ENCODE measurements at places on chromosomes 13 and 19.

GRCh38 chr19:48810151-48810550 is 678 bp downstream of the BCAT2 start:
- DNase-seq, result peak; percentile 20

DNA sequence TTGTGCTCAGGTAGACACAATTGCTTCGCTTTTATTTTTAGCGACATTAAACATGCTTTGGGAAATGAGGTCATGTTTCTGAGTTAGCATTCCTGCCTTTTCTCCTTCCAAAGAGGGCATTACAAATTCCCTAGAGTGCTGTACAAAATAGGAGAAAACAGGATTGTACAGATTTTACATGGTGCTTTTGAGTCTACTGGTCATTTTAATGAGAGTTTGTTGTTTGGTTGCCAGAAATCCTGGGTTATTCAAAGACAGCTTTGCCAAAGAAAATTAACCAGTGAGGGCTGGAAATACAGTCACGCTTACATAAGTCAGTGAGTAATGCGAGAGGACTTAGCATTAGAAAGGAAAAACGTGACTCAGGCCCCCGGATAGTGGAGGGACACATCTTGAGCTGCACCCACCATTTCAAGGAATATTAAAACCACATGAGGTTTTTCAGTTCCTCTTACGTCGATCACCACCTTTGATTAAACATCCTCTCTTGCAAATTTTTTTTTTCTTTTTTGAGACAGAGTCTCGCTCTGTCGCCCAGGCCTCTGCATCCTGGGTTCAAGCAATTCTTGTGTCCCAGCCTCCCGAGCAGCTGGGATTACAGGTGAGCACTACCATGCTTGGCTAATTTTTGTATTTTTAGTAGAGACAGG is 55.4 kb downstream of the SACS start:
- DNase-seq, result peak; percentile 68

GRCh38 chr19:53865918-53866864 is 1.5 kb upstream of the MYADM start:
- no peak for DNase-seq

GRCh38 chr19:57010541-57010940 is 109.2 kb upstream of the USP29 start:
- DNase-seq, result no peak

GRCh38 chr13:77398825-77399620 is 72.1 kb upstream of the MYCBP2 start:
- no peak for DNase-seq

- DNase-seq, result no peak
Measured at GRCh38 chr13:104871456-104871855, 1664.0 kb downstream of the EFNB2 start.

DNA sequence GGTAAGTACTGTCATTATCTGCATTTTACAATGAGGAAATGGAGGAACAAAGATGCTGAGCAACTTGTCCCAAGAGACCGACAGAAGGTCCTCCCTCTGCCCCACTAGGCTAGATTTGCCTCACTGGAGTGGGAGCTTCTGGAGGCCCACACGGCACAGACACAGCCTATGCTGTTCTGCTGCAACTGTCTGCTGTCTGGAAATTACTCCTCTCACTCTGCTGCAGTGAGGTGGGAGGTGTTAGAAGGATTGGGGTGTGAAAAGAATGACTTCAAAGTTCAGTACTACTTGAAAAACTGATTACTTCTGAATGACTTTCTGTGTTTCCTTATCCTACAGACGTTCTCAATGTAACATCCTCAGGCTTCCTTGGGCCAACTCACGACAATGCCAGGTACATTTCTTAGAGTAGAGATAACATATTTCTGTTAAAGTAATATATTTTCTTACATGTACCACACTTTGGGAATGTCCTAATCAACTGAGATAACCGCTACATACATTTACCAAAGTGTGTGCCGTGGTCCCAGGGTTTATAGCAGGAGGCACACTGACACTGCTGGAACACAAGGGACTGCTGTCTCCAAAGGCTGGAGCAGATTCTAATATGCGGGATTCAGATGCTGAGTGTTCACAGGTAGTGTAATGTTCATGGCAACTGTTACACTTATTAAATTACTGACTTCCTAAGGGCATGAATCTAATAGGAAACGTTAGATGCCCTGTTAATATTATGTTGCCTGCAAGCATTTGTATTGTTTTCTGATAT is 53.5 kb upstream of the WASF3 start:
- no peak for DNase-seq

GRCh38 chr19:49502866-49503581 is 6.8 kb downstream of the RPS11 start:
- DNase-seq, result peak; percentile 75

DNA sequence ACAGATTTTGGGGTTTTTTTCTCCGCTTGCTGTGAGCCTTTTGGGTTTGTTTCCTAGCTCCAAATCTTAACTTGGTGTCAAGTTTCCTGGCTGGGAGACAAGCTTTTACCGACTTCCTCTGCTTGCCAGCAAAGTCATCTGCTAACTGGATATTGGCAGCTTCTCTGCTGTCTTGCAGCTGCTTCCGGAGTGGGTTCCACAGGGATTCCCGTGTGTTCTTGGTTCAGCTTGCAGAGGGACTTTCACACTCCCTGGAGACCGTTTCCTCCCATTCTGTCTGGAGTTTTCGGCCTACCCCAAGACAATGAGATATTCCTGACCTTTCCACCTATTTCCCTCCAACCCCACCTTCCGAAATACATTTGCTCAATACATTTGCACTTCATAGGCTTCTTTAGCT is 2.2 kb upstream of the COLGALT1 start:
- peak; percentile 96 for DNase-seq

DNA sequence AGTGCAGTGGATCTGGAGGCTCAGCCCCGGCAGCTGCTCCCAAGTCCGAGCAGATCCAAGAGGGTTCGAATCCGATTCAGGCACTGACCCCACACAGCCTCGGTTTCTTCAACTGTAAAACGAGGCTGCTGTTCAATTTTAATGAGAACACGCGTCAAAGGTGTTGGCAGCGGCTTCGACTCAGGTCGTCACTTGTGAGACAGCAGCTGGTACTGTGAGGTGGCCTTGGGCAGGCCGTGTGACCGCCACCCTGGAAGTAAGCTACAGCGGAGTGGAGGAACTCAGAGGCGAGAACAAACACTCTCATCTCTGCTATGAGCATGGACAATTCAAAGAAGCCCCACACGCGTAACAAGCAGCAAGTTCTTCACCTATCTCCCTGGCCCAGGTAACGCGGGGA is 9.7 kb downstream of the MAP2K2 start:
- no peak for DNase-seq

DNA sequence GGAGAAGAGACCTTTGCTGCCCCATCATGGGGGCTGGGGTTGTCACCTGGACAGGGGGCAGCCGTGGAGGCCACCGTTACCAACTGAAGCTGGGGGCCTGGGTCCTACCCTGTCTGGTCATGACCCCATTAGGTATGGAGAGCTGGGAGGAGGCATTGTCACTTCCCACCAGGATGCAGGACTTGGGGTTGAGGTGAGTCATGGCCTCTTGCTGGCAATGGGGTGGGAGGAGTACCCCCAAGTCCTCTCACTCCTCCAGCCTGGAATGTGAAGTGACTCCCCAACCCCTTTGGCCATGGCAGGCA is 9.0 kb downstream of the EGLN2 start:
- no peak for DNase-seq

DNA sequence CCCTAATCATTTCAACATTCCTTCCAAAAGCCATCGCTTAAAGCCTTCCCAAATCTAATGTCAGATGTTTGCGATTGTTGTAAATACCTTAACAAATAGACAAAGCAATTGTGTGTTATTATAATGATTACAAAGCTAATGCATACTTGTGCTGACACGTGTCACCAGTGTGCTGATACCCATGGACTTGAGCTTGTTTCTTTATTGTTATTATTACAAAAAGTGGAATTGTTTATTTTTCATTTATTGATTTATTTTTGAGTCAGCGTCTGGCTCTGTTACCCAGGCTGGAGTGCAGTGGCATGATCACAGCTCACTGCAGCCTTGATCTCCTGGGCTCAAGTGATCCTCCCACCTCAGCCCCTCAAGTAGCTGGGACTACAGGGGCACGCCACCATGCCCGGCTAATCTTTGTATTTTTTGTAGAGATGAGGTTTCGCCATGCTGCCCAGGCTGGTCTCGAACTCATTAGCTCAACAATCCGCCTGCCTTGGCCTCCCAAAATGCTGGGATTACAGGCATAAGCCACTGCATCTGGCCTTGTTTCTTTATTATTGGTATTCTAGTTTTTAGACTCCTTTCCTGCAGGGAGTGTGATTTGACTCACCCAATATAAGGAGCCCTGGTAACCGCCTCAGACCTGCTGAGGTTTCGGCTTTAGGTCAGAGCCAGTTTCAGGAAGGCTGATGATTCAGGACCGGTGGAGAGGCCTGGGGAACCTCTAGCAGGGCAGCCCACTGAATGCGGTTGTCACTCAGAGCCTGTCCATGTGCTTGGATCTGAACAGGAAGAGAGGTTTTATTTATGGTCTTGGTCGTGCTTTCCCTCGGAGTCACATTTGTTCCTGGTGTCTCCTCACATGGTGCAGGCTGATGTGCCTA is 2.1 kb upstream of the FBXO17 start:
- DNase-seq, result no peak

GRCh38 chr13:43495732-43496131 is 291.0 kb downstream of the ENOX1 start:
- DNase-seq, result no peak

- no peak for DNase-seq
Measured at GRCh38 chr19:397941-398706, 10.8 kb downstream of the C2CD4C start.

GRCh38 chr19:17294051-17294891 is 9.0 kb downstream of the ABHD8 start:
- DNase-seq, result peak; percentile 49

GRCh38 chr13:36055366-36055765 is 75.8 kb downstream of the DCLK1 start:
- DNase-seq, result no peak

DNA sequence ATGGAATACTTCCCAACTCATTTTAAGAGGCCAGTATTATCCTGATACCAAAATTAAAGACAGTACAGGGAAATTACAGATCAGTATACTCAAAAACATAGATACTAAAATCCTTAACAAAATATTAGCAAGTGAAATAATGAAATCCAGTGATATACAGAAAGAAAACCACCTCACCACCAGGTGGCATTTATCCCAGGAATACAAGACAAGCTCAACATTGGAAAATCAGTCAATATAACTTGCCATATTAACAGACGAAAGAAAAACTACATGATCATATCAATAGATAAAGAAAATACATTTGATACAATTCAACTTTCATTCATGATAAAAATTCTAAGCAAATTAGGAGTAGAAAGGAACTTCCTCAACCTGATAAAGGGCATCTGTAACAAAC is 6.7 kb upstream of the GNA15 start:
- peak; percentile 46 for DNase-seq

- no peak for DNase-seq
Measured at GRCh38 chr13:101486708-101487437, 34.4 kb downstream of the ITGBL1 start.

GRCh38 chr13:61880578-61881283 is 465.1 kb upstream of the PCDH20 start:
- DNase-seq, result peak; percentile 47

DNA sequence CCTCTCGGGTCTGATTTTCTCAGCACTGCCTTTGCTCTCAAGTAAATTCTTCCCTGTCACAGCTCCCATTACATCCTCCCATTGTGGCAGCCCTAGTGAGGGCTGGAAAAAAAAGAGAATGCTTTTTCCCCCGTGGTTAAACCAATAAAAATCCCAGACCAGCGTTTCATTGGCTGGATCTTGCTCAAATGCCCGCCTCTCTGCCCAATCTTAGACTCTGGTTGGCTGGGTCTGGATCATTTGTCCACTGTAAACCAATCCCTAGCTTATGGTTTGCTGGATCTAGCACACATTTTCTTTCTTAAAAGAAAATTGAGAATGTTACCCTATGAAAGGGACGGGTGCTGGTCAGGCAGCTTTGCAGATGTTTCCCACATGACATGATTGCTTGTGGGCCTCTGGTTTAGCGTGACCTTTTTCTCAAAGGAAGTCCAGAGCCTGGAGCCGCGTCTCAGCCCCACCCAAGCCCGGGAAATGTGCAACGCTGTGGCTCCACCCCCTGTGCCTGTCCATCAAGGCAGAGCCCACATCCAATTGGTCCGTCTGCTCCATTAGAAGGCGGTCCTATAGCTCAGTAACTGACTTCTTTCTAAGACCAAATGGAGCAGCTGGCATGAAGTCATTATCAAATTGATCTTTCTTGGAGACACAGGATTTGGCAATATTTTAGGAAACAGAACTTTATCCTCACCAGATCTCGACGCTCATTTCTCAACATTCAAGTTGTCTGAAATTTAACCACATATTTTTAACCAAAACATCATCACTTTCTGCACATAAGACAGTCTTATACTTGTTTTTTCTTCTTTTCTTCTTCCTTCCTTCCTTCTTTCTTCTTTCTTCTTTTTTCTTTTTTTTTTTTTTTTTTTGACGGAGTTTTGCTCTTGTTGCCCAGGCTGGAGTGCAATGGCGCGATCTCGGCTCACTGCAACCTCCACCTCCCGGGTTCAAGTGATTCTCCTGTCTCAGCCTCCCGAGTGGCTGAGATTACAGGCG is 2.6 kb upstream of the MCEMP1 start:
- peak; percentile 47 for DNase-seq

DNA sequence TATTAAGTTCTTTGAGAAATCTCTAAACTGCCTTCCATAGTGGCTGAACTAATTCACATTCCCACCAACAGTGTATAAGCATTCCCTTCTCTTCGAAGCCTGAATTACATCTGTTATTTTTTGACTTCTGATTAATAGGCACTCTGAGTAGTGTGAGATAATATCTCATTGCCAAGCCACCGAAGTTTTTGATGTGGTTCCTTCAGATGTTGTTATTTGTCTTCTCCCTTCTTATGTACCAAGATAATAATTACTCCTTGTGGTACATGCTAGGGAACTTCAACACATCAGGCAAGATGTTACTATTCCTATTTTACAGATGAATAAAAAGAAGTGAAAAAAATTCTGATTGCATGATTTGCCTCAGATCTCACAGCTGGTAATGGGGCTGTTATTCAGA is 70.9 kb downstream of the KCTD12 start:
- no peak for DNase-seq

GRCh38 chr19:8505680-8506401 is 3.4 kb upstream of the PRAM1 start:
- DNase-seq, result peak; percentile 72

- peak; percentile 77 for DNase-seq
Measured at GRCh38 chr19:10388957-10389356, 8.6 kb upstream of the TYK2 start.

DNA sequence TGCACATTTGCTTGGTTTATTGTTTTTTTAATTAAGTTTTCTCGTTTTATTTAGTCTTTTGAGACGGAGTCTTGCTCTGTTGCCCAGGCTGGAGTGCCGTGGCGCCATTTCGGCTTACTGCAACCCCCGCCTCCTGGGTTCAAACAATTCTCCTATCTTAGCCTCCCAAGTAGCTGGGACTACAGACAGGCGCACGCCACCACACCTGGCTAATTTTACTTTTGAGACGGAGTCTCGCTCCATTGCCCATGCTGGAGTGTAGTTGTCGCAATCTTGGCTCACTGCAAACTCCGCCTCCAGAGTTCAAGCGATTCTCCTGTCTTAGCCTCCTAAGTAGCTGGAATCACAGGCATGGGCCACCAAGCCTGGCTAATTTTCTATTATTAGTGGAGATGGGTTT is 1.3 kb downstream of the RPS9 start:
- no peak for DNase-seq
